ENCODE measurements at places on chromosomes 7 and 10.

DNA sequence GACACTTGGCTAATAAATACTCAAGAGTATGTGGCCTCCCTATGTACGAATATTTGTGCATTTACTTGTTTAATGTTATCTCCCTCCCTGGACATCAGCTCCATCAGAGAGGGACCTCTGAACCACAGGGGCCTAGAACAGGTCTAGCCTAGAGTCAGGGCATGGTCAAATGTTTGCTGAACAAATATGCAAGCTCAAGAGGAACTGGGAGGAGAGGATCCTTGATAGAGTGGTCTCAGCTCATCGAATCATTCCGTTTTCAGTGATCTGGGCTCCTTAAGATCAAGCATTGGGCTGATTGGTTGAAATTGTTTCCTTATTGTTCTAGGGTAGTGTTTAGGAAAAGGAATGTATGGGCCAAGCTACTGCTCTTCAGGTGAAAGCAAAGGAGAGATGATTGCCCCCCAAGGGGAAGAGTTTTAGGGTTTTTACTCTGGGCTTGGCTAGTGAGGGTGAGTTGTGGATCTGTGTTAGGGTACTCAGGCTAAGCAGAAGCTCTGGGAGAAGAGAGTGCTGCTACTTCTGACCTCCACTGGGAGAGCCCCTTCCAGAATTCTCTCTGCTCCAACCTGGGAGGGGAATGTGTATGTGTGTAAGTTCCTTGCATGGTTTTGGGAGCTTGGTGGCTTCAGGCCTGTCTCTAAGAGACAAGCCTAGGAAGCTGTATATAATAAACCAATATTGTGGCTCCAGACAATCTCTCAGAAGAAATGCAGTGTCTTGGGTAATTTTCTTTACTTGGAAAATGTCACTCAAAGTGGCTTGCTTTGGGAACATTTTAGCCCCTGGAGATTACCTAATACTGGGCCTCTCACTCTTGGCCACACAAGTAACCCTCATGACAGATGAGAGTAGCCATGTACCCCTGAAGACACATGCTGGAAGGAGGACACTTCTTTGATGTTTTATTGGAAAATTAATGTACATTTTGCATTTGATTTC is 110.0 kb downstream of the EMX2 start:
- DNase-seq = no peak
- no peak overlapping the region for H3K4me3 ChIP-seq
- no peak overlapping the region for H3K27ac ChIP-seq
- H3K4me1 ChIP-seq = no peaks in the 10 kb centered on the region

DNA sequence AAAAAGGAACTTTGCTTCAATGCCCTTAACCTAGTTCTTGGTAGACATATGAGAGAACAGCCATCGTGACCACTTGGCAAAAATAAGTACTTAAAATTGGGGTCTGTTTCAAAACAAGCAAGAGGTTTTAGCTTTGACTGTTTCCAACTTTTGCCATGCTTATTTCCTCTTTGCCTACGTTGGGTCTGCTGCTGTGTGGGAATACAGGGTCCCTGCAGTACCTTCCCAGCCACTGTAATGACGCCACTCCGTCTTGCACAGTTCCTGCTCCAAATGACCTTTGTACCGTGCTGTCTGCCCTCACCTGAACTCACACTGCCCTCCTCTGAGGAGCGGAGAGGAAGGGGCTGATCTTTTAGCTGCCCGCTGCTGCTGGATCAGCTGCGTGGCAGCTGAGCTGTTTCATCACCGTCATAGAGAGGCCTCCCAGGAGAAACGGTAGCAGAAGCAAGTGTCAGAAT is 133.1 kb downstream of the MAPK8 start:
- no peak overlapping the region for H3K27ac ChIP-seq
- H3K36me3 ChIP-seq = no peaks in the 10 kb centered on the region
- no peak for DNase-seq
- no peaks in the 10 kb centered on the region for H3K4me1 ChIP-seq
- no peak overlapping the region for H3K4me3 ChIP-seq

DNA sequence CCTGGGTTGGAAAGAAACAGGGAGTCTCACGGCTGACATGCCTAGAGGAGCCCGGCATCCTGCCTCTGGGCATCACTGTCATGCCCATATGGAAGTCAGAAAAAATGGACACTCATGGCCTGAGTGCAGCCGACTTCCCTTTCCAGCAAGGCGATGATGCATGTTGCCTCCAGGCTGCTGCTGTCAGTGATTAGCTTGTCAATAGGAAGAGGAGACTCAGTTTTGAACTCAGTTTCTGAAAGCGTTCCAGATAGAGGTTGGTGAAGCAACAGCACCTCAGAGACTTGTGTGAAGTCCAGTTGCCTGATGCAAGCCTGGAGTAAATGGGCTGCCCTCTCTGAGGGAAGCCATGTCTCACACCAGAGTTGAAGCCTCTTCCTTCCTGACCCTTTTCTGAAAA is 148.4 kb downstream of the TPST1 start:
- no peaks in the 10 kb centered on the region for H3K4me1 ChIP-seq
- no peaks in the 10 kb centered on the region for H3K27me3 ChIP-seq
- H3K36me3 ChIP-seq = no peaks in the 10 kb centered on the region
- no peak overlapping the region for H3K4me3 ChIP-seq

DNA sequence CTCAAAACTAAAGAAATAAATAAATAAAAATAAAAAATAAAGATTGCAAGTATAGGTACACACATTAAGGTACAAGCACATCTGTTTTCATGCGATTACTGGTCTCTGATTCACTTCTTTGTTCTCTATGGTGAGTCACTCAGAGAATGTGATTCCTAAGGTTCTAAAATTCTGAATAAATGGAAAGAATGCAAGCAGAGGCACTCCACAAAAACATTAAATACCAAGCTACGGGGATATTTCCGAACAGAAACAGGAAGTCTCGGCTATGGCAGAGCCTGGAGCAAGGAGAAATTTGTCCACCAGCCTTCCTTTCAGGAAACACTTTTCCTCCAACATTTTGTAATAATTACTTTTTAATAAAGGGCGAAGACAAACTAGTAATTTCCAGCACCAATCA is 1.4 kb downstream of the VOPP1 start:
- no peaks in the 10 kb centered on the region for H3K36me3 ChIP-seq
- H3K27ac ChIP-seq = peak overlapping the region; percentile 84
- DNase-seq = no peak
- H3K27me3 ChIP-seq = no peaks in the 10 kb centered on the region
- peak overlapping the region; percentile 97 for H3K4me3 ChIP-seq

DNA sequence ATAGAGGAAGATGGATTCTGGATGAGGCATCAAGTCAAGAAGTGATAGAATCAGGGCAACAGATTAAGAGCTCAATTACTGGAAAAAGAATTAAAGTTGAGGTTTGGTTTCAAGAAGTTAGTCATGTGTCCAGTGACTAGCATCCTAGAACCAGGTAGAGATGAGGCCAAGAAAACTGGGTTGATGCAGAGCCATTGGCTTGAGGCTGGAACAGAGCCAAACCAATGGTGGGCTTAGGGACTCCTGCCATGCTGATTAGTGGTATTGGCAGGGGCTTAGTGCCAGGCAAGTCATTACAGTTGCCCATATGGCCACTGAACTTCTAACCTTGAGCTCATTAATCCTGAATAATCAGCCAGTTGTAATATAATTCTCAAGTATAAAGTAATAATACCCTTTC is 18.5 kb downstream of the ZNF277 start:
- H3K36me3 ChIP-seq = peaks cover 4% of the 10 kb centered on the region
- no peak overlapping the region for H3K4me3 ChIP-seq
- no peak overlapping the region for H3K27ac ChIP-seq
- H3K27me3 ChIP-seq = no peaks in the 10 kb centered on the region
- no peaks in the 10 kb centered on the region for H3K4me1 ChIP-seq

DNA sequence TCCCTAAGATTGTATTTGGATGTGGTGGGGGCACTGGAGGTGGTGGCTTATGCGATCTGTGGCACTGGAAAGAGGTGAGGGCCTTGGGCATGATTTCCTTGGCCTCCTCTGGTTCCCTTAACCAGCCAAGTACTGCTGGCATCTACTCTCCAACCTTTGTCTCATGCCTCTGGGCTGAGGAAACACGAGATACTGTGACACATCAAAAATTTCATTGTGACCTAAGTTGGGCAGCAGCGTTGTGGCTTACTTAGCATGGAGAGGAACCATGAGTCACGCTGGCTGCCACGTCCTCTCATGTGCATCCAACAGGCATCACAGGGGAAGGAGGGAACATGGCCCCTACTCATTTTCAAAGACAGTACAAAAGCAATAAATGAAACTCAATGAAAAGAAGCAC is 29.7 kb upstream of the GSDME start:
- DNase-seq = no peak
- H3K4me1 ChIP-seq = no peaks in the 10 kb centered on the region
- no peaks in the 10 kb centered on the region for H3K36me3 ChIP-seq
- H3K4me3 ChIP-seq = no peak overlapping the region

DNA sequence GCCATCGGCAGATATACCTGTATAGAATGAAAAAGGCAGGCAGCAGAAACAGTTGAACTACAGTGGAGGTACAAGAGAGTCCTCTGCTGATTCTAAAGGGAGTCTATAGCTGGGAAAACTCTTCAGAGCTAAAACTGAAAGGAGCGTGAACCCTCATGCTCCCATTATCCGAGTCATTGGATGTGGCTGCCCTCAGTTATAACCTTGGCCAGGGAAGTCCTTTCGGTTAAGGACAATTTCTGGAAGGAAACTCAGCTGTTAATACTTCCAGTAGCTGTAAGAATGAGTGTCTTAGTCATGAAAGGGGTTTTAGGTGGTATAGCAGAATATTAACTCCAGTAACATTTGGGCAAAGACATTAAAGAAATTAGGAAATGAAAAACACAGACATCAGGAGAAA is 14.6 kb upstream of the GNAT3 start:
- H3K4me3 ChIP-seq = no peak overlapping the region
- H3K27me3 ChIP-seq = no peaks in the 10 kb centered on the region
- H3K36me3 ChIP-seq = no peaks in the 10 kb centered on the region
- DNase-seq = no peak

DNA sequence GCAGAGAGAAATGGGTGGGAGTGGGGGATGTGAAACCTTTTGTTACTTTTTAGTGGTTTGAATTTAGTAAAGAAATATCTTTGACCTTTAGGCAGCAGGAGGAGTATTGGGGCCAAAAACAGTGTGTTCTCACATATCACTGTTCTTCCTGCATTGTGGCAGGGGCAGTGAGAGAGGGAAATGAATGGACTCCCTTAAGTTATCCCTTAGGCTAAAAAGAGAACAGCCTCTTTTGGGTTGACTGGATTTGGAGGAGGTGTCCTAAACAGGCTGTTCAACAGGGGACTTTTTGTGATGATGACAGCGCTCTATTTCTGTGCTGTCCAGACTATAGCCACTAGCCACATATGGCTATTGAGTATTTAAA is 22.3 kb downstream of the ZNF775 start:
- H3K27ac ChIP-seq = no peak overlapping the region
- DNase-seq = no peak
- no peak overlapping the region for H3K4me3 ChIP-seq

DNA sequence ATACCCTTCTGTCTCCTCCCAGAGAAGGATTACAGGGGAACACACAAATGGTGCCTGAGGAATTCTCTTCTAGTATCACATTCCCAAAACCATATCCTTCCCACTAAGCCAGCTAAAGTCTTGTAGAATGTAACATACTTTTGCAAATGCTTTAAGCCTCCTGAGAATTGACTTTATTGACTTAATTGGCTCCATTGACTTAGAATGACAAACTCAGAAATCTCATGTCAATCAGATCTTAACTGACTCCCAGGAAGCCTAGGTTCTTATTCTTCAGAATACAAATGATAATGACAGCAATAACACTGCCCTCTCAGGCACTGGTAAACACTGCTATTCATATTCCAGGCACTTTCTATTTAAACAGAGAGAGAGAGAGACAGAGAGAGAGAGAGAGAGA is 356.9 kb upstream of the PRKCQ start:
- H3K27ac ChIP-seq = no peak overlapping the region
- no peak overlapping the region for H3K4me3 ChIP-seq
- no peaks in the 10 kb centered on the region for H3K4me1 ChIP-seq
- H3K27me3 ChIP-seq = no peaks in the 10 kb centered on the region
- no peak for DNase-seq

DNA sequence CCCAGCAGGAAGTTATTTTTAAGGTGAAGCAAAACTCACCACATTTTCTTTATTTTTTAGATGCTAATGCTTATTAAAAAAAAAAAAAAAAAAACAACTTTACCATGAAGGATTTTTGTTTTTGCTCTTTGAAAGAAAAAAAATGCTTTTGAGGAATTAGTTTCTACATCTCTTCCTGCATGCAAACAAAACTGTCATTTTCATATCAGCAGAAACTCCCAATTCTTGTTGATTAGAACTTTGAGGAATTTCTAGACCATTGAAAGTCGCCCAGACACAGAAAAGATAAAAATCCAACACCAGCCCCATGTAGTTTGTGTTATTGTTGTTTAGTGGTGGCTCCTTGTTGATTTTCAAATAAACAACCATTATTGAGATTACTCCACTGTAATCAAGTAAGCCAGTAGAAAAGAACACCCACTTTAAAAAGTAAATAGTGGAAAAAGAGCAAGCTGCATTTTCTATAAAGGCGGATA is 14.3 kb downstream of the SKIDA1 start:
- peaks cover 2% of the 10 kb centered on the region for H3K4me1 ChIP-seq
- H3K36me3 ChIP-seq = no peaks in the 10 kb centered on the region
- no peak for DNase-seq

GRCh38 chr10:132847856-132848255 is 61.9 kb upstream of the NKX6-2 start:
- H3K4me1 ChIP-seq = no peaks in the 10 kb centered on the region
- H3K36me3 ChIP-seq = no peaks in the 10 kb centered on the region
- no peak overlapping the region for H3K27ac ChIP-seq
- H3K27me3 ChIP-seq = no peaks in the 10 kb centered on the region
- no peak for DNase-seq
- no peak overlapping the region for H3K4me3 ChIP-seq

GRCh38 chr10:110568055-110568735 is 700 bp downstream of the SMC3 start:
- H3K4me1 ChIP-seq = peaks cover 24% of the 10 kb centered on the region
- peaks cover 4% of the 10 kb centered on the region for H3K36me3 ChIP-seq
- peak overlapping the region; percentile 99 for H3K4me3 ChIP-seq
- DNase-seq = peak; percentile 35
- H3K27me3 ChIP-seq = no peaks in the 10 kb centered on the region

DNA sequence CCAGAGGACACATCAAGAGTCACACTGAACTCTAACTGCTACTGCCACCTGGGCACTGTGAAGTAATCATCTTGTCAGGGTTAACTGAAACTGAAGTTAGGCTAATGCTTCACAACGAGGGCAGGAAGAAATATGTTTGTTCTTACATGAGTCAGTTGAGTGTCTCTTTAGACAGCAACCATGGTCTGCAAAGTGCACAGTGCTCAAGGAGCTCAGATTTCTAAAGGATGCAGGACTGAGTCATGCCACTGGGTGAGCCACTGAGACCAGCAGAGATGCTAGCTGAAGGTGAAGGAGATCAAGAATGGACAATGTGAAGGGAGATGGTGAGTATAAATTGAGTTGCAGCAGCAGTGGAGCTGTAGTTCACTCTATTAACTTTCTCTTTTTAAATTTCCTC is 76.0 kb upstream of the CTTNBP2 start:
- H3K27ac ChIP-seq = no peak overlapping the region
- no peak overlapping the region for H3K4me3 ChIP-seq
- no peaks in the 10 kb centered on the region for H3K4me1 ChIP-seq
- H3K36me3 ChIP-seq = no peaks in the 10 kb centered on the region
- H3K27me3 ChIP-seq = no peaks in the 10 kb centered on the region

All from effector memory CD4-positive, alpha-beta T cell (primary cell).